ENCODE measurements at places on chromosomes 2 and 18. TPM values are rescaled to one million over a fixed set of nuclear protein-coding genes. Genes with fewer than 3 reads are reported as not detected.

RBM44 gene
- 0.84 TPM for total RNA-seq

TCF23 gene
- not detected for total RNA-seq

DNA sequence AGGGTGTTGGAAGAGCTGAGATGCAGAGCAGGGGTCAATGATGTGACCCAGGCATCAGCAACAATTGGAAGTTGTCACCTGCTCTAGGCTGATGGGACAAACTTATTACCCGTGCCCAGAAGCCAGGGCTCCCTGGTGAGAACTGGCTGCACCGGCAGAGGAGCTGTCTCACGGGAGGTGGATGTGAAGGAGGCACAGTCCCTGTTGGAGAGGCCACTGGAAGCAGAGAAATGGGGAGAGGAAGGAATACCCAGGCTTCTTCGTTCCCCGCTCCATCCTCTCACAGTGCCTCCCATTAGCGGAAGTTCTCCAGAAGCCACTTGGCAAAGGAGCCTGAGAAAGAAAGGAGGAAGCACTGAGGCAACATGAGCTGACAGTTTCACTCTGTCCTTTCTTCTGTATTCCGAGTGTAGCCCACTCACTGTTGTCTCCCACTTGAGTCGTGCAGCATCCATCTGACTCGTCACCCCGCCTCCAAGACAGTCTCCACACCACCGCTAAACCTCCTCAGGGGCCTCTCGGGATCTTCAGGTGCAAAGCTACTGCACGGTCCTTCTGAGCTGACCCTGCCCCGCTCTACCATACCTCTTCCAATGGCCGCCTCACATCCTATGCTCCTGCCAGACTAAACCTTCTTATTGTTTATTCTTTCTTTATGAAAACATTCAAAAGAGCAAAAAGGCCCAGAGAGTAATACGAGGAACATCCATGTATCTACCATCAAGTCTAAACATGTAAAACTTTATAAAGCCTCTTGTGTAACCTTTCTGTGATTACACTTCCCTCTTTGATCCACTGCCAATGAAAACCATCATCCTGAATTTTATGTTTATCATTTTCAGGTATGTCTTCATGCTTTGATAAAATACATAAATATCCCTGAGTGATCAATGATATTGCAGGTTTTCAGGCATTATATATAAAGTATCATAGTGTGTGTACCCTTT lies 19.1 kb upstream of the AFTPH start:
- no peak for DNase-seq

GRCh38 chr2:39821871-39822270 lies 42.8 kb upstream of the THUMPD2 start:
- DNase-seq = no peak

- no peak for DNase-seq
Observed at GRCh38 chr2:189623049-189623448, 38.2 kb upstream of the ASNSD1 start.

DNA sequence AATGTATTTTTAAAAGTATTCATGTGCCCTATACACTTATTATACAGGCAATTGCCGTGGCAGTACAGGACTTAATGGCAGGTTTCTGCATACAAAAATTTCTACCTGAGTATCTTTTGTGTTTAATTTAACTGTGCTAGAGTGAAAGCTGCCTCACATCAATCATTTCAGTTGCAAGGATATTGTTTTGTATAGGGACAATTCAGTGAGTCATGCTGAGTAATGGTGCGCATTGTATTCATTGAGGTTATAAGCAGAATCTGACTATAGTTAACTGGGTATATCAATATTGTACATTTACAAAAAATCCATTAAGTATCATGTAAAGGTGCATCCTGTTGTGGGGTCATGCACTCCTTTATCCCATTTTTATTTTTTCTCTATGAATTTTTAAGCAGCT lies 121.5 kb downstream of the GCA start:
- DNase-seq = no peak
